Activated naive CD4-positive, alpha-beta T cell treated with anti-CD3 and anti-CD28 coated beads, Interleukin-2, amount 10 ng/mL, durations not matched to agents 7 days and 5 days (primary cell): ENCODE measurements at places on chromosomes 3 and 15.

DNA sequence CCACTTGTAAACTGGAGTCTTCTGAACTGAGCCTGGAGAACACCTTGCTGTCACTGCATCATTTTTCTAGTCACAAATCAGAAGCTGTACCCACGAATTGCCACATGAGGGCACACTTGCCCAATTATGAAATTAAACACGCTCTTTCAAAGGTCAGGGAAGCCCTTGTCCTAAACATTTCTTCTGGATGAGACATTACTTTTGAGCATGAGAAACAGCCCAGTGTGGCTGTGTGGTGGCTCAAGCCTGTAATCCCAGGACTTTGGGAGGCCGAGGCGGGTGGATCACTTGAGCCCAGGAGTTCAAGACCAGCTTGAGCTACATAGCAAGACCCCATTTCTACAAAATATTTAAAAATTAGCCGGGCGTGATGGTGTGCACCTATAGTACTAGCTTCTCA is 27.5 kb upstream of the CFAP161 start:
- peak; percentile 57 for DNase-seq

DNA sequence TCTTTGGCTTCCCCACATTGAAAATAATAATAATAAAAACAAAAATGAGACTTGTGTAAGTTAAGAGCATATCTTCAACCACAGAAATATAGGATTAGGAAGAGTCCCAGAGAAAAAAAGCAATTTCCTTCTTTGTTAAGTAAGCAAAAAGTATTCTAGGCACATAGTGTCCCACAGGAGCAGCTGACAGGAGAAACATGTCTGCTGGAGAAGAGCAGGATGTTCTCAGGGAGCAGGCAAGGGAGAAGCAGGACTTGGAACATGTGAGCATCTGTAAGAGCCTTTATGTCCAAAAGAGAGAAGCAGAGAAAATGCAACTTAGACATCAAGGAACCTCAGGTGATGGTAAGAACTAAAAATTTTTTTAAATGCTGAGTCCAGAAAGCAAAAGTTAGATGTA is 39.0 kb downstream of the TTC23 start:
- no peak for DNase-seq

GRCh38 chr3:7075901-7076300 is 215.0 kb downstream of the GRM7 start:
- DNase-seq, result no peak

GRCh38 chr15:71452893-71453292 is 337.6 kb downstream of the THSD4 start:
- no peak for DNase-seq

GRCh38 chr3:18827664-18828063 is 320.6 kb upstream of the KCNH8 start:
- no peak for DNase-seq

DNA sequence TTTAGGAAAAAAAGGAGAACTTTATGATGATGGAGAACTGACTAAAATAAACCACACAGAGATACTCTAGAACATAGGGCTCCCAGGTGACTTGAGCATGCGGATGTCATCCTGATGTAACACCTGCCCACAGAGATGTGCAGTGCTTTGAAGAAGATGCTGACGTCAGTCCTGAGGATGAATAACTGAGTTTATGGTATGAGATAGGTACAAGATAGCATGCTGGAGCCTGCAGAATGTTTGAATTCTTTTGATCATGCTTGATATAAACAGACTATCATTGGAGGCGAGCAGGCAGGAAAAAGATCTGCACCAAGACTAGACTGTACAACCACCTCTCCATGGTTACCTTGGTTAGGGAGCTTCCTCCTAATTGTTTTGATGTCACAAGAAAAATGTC is 12.4 kb downstream of the CCR4 start:
- peak; percentile 37 for DNase-seq

DNA sequence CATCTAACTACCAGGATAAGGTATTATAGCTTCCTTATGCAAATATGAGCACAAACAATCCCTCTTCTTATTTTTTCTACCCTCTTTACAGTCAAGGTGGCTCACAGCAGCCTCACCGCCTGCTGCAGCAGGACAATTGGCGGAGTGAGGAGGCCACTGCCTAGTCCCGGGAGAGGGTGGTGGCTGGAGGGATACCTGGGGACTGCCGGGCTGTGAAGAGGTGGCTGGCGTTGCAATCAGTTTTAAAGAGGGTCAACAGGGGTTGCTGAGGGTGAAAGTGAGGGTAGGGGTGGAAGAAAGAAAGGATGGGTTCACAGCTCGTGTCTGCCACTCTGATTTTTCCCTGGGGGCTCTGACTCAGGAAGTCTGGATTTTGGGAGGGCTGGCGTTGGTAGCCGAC is 105.1 kb upstream of the SLC6A6 start:
- DNase-seq, result no peak

DNA sequence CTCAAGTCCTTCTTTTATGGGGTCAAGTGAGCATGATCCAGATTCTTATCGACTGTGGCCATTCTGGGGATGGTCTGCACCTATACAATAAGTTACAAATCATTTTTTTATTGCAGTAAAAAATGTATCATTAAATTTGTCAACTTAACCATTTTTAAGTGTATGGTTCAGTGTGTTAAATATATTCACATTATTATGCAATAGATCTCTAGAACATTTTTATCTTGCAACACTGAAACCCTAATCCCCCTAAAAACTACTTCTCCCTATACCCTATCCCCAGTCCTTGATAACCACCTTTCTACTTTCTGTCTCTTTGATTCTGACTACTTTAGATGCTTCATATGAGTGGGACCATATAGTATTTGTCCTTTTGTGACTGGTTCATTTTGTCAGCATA is 10.4 kb upstream of the BOC start:
- no peak for DNase-seq

- no peak for DNase-seq
Observed at GRCh38 chr3:142040941-142041491, 108.3 kb downstream of the TFDP2 start.

DNA sequence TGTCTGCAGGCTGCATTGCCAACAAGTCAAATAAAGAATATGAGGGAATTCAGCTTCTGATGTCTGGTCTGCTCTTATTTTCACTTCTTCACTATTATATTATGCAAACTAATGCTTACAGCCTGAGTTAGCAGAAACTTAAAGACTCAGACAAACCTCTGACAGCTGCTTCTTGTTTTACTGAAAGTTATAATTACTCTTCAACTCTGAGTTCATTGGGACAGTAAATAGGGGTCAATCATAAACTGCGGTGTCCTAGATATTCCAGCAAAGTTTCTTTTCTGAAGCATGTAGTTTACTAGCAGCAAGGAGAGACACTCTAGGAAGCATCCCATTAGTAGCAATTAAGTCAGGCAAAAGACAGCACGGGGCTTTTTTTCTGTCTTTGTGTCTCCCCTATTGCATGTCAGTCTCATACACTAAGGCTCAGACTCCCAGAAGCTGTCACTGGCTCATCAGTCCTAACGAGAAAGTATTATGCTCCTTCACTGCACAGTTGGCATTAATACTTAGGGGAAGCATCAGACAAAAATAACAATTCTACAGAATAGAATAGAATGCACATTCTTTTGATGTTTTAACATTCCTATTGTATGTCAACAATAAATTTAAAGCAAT is 1060.8 kb downstream of the ROBO1 start:
- DNase-seq, result no peak

DNA sequence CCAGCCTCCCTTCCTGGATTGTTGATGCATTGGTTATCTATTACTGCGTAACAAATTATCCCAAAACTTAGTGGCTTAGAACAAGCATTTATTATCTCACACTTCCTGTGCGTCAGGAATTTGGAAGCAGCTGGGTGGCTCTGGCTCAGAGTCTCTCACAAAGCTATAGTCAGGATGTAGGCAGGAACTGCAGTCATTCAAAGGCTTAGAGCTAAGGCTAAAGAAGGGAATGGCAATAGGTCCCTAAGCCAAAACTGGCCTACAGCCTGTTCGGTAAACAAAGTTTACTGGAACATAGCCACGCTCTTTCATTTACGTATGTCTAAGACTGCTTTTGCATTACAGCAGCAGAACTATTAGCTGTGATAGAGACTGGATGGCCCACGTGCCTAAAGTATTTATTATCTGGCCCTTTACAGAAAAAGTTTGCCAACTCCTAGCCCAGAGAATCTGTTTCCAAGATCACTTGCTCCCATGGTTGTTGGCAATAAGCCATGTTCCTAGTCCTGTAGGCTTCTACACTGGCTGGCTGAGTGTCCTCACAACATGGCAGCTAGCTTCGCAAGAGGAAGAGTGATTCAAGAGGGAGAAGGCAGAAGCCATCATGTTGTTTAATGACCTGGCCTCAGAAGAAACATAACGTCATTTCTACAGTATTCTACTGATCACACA is 132.4 kb downstream of the SNRK start:
- no peak for DNase-seq

- no peak for DNase-seq
Observed at GRCh38 chr3:23640471-23641146, 165.1 kb upstream of the UBE2E1 start.

DNA sequence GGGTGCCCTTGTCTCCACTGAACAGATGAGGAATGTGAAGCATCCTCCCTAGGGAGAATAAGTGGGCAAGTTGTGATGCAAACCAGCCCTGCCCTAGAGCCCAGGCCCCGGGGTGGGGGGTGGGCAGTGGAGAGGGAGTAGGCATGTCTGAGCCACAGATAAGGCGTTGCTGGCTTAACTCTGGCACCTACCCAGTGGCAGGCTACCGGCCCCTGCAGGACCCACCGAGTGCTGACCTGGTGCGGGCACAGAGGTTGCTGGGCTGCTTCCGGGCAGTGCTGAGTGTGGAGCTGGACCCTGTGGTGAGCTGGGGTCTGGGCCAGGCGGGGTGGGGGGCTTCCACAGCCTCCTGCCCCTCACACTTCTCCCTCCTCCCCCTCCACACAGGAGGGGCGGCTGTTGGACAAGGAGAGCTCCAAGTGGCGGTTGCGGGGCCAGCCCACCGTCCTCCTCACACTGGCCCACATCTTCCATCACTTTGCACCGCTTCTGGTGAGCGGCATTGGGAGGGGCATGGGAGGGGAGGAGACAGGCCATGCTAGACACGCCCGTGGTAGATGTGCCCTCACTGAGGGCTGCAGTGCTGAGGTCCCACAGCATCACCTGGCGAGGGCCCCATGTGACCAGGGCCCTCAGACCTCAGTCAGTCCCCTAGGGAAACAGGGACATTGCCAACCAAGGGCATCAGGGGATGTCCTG is 10.1 kb downstream of the RNF123 start:
- no peak for DNase-seq

GRCh38 chr15:89805241-89806209 is 9.1 kb downstream of the ANPEP start:
- peak; percentile 14 for DNase-seq

DNA sequence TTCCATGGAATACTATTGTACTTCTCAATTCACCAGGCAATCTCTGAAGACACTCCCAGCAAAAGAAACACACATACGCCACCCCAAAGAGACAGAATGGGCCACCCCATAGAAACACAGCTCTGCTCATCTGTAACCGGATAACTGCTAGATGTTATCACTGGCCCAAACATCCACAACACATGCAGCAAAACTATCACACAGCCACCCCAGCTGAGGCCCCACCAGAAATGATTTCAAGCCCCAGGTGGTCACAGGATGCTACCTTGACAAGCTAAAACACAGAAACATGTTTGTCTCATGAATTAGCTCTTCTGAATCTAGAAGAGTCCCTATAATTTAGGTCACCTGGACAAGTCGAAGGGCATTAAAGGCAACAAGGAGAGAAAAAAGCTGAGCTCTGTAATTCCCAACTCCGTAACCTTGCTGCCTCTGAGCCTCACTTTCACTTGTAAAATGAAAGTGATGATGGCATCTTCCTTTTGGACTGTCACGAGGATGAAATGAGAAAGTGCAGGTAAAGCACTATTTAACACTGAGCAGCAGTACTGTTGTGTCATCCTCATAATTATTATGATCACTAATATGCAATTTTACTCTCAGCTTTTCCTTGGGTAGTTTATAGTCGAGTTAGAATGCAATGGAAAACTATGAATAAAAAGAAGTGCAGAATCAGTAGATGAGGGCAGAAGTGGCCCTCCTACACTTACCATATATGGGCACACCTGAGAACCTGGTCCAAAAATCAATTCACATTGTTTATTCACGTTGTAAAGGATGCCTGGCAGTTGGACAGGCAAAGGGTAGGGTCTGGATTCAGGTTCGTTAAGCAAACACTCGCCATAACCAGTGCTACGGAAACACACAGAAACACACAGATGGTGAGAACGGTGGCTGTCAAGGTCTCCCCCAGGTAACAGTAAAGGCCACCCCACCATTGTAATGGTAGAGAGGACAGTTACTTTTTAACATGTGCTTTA is 38.6 kb downstream of the ADAMTS9 start:
- DNase-seq, result no peak

DNA sequence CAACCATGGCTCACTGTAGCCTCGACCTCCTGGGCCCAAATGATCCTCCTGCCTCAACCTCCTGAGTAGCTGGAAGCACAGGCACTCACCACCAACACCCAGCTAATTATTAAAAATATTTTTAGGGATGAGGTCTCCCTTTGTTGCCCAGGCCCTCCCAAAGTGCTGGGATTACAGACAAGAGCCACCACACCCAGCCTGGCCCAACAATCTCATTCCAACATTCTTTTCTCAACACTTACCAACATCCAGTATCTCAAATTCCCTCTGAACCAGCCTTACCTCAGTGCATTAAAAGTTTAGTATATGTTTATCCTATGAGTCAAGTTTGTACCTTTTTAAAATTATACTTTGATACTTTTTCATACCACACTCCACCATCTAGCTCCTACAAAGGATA is 25.0 kb downstream of the ANXA2 start:
- no peak for DNase-seq

DNA sequence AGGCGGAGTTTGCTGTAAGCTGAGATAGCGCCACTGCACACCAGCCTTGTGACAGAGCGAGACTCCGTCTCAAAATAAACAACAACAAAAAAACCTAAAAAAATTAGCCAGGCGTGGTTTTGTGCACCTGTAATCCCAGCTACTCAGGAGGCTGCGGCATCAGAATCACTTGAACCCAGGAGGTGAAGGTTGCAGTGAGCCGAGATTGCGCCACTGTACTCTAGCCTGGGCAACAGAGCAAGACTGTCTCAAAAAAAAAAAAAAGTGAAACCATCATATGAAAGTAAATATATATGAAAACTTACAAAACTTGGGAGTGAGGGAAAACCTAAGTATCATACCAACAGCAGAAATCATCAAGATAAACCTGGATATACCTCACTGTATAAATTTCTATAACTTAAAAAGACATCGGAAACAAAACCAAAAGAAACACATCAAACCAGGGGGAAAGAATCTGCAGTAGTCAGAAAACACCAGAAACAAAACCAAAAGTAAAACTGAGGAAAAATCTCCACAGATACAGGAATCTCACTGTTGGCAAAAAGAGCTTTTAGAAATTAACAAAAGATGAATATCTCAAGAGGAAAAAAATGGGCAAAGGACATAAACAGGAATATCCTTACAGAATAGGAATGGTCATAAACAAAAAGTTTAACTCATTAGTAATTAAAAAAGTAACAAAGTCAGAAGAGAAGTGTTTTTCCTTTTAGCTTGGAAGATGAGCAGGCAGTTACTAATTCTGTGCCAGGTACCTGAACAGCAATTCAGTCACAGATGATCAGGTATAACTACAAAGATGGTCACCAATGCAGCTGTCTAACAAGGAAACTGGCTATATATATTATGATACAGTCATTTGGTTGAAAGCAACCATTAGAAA is 41.3 kb downstream of the ETV5 start:
- peak; percentile 43 for DNase-seq

- no peak for DNase-seq
Observed at GRCh38 chr15:78404125-78404524, 33.9 kb upstream of the IREB2 start.

GRCh38 chr3:108403198-108403597 is 106.8 kb downstream of the HHLA2 start:
- DNase-seq, result no peak
